ENCODE measurements at places on chromosomes 12 and 14.

DNA sequence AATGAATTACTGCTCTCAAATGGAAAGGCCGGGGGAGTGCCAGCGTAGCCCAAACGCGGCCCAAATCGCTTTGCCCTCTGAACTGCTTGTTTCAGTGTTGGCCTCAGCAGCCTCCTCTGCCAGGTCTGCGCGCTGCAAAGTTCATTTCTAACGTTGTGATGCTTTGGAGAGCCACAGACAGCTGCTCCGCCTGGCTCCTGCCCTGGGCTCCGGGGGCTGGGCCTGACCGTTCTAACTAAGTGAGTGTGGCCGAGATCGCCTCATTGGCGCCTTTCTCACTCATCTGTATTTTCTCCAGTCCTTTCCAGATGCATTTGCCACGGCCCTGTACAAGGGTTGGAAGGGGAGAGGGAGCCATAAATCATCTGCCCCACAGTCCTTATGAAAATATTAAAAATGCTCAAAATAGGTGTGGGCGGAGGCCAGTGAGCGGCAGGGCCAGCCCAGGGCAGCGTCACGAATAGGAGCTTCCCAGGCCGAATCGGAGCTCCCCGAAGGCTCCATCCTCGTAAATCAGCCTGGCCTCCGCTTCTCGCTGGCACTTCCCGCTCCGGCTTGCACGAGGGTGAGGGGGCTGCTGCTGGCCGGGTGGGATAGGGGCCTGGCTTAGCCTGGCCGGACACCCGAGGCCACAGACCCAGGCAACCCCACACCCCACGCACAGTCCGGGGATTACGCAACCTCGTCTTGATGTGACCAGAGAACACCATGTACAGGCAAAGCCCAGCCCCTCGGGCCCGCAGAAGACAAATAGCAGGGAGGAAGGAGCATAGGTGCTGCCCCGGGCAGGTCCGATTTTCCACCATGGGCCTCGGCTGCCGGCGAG, 196.6 kb upstream of the DIO3 start:
- no peak for DNase-seq

- DNase-seq, result no peak
Measured at GRCh38 chr14:76720382-76720813, 40.9 kb upstream of the VASH1 start.

GRCh38 chr12:49655595-49656236, 32.4 kb downstream of the PRPF40B start:
- DNase-seq, result no peak

DNA sequence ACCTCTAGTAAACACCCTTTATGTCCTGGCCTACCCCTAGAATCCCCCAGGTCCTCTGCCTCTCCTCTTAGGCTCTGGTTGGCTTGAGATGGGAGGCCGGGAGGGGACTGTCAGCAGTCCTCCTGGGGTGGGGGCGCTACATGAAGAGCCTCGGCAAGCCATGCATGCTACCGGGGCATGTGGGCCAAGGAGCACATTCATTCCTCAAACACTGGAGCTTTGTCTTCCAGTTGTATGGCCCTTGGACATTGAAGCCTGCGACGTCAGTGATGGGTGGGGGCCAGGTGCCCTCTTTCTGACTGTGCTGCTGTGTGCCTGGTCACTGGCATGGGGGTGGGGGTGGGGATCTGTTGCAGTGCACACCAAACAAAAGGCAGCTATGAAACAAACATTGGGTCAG, 15.8 kb upstream of the CELA1 start:
- DNase-seq, result peak; percentile 60

DNA sequence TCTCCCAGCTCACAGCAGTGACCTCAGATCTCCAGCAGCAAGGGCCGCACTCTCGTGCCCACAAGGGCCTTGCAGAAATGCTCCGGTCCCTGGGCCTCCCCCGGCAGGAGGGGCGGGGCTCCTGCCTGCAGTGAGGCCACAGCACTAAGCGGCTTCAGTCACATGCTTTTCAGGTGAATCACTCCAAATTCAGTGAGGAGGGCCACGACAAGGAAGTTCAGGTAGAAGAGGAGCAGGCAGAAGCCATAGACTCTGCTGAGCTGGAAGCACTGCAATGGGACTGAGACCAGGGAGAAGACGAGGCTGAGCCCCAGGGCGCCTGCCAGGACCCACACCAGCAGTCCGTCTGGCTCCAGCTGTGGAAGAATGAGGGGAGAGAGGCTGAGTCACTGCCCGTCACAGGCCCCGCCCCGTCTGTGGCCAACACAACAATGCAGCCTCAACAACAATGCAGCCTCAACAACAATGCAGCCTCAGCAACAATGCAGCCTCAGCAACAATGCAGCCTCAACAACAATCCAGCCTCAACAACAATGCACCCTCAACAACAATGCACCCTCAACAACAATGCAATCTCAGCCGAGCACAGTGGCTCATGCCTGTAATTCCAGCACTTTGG, 35.2 kb downstream of the SLC8B1 start:
- no peak for DNase-seq

All from anterior cingulate cortex (tissue), 58 donors.